Urinary bladder (tissue), 4 donors: ENCODE measurements at places on chromosomes 4 and X. TPM values are rescaled to one million over a fixed set of nuclear protein-coding genes. Genes with fewer than 3 reads are reported as not detected.

DUSP9 gene
- 1.2 TPM for polyA plus RNA-seq

ETDB gene
- polyA plus RNA-seq: not detected

TCEAL5 gene
- 1.3 TPM for polyA plus RNA-seq

GRK4 gene
- polyA plus RNA-seq: 3.1 TPM

HTRA3 gene
- 37.0 TPM for polyA plus RNA-seq

CFAP47 gene
- polyA plus RNA-seq: 0.01 TPM

BEX1 gene
- polyA plus RNA-seq: 5.7 TPM

PABPC1L2B gene
- polyA plus RNA-seq: not detected

DUSP21 gene
- not detected for polyA plus RNA-seq

MGAT4D gene
- not detected for polyA plus RNA-seq

ATRX gene
- polyA plus RNA-seq: 21.7 TPM

PPP1R3F gene
- polyA plus RNA-seq: 9.8 TPM

CYTL1 gene
- 10.1 TPM for polyA plus RNA-seq

FRG2 gene
- polyA plus RNA-seq: not detected

PNMA5 gene
- polyA plus RNA-seq: 0.04 TPM

TENM3 gene
- polyA plus RNA-seq: 2.8 TPM

FRMPD4 gene
- 0.06 TPM for polyA plus RNA-seq

PLA2G12A gene
- 22.7 TPM for polyA plus RNA-seq

MAGEA10 gene
- not detected for polyA plus RNA-seq

CFI gene
- 24.8 TPM for polyA plus RNA-seq

GYPA gene
- not detected for polyA plus RNA-seq

LONRF3 gene
- 7.4 TPM for polyA plus RNA-seq

EVC gene
- 18.7 TPM for polyA plus RNA-seq

TMPRSS11A gene
- not detected for polyA plus RNA-seq
